ENCODE measurements at places on chromosomes 11 and 22.

- DNase-seq = no peak
Observed at GRCh38 chr11:61966734-61967115, 709 bp downstream of the FTH1 start.

- no peak for DNase-seq
Observed at GRCh38 chr11:117600234-117600783, 196.7 kb downstream of the DSCAML1 start.

DNA sequence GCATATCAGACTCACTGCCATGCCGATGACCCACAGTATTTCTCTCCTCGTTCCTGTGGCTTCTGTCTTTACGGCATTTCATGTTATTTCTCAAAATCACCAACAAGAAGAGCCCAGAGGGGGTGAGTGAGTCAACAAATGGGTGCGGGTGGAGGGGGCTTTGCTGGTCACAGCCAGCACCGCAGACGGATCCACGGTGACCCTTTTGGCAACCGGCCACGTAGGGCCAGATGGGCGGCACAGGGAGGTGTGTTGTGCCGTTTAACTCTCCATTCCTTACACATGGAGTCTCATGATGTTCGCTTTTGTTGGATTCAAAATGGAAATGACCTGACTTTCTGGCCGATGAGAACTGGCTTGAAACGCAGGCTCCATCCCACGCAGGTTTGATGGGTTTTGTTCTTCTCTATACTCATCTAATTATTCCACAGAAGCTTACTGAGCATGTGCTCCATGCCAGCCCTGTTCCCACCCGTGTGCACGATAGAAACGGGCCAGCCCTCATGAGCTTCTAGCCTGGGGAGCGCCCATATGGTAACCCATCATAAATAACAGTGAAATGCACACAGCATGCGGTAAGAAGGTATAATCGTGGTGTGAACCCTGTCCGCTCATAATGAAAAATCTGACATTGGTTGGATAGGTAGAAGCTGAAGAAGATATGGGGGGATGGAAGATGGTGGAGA lies 319.9 kb downstream of the BRD1 start:
- no peak for DNase-seq

GRCh38 chr11:95883381-95883780 lies 40.5 kb downstream of the MTMR2 start:
- DNase-seq = no peak

DNA sequence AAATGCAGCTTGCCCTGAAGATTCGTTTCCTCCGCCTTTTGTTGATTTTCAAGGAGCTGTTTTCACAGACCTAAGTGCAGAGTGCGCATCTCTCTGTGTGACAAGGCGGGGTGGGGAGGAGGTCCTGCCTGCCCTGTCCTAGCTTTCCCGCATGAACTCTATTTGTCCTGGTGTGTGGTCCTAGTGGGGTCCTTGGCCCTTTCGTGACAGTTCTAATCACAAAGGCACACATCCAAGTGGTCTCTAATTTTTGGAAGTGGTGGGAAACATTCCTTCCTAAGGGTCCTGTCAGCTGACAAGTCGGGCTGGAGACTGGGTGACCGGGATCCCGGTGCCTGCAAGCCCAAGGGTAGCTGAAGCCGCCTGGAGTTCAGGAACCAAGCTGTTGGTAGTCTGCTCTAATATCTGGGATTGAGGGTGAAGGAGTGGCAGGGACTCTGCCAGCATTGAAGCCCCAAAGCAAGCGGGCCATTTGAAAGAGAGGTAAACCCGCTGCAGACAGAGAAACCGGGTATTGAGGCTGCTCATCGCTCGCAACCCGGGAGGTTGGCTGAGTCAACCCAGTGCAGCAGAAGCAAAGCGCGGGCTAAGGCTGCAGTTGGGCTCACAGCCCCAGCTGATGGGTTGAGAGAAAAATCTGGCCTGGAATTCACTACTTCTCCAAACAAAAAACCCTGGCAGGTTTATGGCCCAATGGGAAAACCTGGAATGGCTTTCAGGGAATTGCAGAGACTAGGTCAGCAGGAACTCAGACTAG lies 28.1 kb upstream of the FBXO3 start:
- DNase-seq = peak; percentile 66

DNA sequence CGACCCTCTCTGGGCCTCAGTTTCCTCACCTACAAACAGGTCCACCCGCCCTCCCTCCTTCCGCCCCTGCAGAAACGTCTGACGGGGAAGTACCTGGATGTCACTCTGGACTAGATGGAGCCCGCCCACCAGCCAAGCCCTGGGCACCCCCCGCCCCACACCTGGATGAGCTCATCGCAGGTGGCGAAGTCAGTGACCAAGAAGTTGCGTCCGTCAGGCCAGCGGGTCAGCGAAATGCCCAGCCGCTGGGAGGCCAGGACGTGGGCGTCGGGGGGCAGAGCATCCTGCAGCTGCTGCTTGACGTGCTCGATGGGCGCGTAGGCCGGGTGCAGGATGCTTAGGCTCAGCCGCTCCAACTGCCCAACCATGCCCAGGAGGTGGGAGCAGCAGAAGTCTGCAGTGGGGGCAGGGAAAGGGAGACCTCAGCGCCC lies 897 bp downstream of the PNPLA5 start:
- DNase-seq = no peak

DNA sequence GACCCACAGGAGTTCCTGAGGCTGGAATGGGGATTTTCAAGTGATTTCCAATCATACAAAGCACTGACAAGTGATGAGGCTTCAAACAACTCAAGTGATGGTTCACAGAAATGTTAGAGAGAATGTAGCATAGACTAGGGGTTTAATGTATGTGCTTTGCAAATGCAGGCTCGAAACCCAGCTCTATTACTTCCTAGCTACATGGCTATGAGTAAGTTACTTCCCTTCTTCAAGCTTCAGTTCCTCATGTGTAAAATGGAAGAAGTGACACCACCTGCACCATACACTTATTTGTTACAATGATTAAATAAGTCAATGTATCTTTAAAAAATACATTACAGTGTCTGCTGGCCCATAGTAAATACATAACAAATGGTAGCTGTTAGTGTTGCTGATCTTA lies 139.8 kb downstream of the CCDC81 start:
- no peak for DNase-seq

Data from SK-N-MC (cell line).